ENCODE measurements at places on chromosomes 7 and 10. TPM values are rescaled to one million over a fixed set of nuclear protein-coding genes. Genes with fewer than 3 reads are reported as not detected.

- no peak for DNase-seq
Observed at GRCh38 chr7:118052336-118052735, 131.6 kb upstream of the LSM8 start.

GRCh38 chr7:41491883-41492471, 210.9 kb downstream of the INHBA start:
- DNase-seq = no peak

- DNase-seq = no peak
Observed at GRCh38 chr10:104139221-104139620, 17.2 kb downstream of the SFR1 start.

DNA sequence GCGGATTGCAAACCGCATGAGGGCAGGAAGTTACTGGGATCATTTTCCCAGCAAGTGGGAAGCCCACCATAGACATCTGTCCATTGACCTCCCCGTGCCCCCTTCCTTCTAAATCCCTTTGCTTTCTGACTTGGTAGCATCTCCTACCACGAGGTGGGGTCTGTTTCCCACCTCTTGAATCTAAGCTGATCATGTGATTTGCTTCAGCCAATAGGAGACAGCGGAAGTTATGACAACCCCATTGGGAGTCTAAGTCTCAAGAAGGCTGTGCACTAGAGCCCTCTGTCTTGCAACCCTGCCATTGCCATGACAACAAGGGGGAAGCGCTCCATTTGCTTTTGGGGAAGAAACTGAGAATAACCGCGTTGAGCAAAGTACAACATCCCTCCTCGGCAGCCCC, 39.2 kb upstream of the CARD11 start:
- DNase-seq = no peak

DNA sequence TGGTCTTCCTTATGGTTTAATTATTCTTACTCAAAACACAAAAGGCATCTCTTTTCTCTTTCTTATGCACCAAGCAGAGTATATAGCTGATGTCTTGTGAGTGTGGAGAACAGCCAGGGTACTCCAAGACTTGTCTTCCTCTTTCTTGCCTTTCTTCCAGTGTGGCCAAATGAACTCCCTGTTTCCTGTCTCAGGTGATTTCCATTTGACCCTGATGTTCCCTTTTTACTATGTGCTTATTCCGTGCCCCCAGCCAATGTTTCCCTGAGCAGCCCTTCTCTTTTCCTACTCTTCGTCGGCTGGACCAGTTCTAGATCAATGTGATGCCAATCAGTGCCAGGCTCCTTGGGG, 12.6 kb downstream of the OR9A4 start:
- DNase-seq = no peak

DNA sequence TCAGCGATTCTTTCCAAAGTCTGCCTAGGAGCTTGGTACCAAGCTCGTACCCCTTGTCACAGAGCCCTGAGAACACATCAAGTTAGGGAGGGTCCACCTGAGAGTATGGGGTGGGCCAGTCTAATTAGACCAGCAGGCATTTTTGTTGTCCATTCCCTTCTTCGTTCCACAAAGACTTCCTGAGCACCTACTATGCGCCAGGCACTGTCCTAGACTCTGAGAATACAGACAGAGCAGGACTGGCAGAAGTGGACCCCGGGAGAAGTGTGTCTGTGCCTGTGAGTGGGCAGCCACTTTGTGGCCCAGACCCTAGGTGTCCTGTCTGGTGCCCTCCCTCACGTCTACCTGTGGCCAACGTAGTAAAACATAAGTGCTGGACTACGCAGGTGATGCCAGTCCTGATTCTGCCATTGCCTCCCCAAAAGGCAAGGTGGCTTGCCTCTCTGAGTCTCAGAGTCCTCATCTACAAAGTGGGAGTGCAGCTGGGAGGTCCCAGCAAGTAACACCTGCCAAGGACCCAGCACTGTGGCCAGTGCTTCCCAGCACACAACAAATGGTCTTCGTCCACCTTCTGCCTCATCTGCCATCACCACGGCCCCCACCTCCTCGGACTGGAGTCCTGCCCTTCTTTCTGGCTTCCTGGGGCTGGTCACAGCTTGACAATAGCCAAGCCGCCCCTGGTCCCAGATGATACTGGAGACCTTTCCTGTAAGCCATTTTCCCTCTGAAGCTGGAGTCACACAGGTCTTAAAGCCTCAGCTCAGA, 54.3 kb upstream of the DUSP5 start:
- no peak for DNase-seq

- no peak for DNase-seq
Observed at GRCh38 chr7:8719102-8719501, 285.7 kb downstream of the NXPH1 start.

The HOXA1 gene
- 0.58 TPM for total RNA-seq

The LRWD1 gene
- 20.5 TPM for total RNA-seq

The KNDC1 gene
- total RNA-seq = 0.07 TPM
